ENCODE measurements at places on chromosomes 1 and 21.

DNA sequence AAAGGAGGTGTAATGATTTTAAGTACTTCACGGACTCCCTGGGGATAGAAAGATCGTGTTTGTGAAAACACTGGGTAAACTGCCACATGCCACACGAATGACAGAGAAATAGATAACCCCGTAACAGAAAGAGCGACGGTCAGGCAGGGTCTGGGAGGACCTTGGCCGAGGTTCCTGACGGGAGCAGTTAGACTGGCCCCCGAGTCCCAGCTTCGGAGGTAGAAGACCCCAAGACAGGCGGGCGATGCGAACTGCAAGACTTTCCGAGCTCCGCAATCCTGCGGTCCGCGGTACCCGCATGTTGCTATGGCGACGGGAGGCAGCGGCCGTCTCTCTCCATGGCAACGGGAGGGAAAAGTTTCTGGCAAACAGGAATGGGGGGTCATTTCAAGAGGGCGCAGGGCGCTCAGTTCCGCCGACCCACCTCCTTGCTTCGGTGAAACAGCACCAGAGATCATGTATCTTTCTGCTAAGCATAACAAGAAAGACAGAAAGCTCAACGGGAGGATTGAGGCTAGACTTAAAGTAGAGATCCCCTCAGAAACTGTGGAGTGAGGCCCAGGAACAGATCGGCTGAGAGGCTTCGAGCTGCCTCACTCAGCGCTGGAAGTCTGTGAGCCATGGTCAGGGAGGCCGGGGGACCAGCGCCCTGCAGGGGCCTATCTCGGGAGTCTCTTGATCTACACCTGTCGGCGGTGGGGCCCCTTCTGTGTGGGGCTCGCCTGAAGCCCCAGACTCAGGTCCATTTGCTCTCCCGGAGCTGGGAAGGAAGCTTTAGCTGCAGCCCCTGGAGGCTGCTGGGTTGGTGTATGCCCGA, 685 bp upstream of the SYT6 start:
- DNase-seq: no peak

DNA sequence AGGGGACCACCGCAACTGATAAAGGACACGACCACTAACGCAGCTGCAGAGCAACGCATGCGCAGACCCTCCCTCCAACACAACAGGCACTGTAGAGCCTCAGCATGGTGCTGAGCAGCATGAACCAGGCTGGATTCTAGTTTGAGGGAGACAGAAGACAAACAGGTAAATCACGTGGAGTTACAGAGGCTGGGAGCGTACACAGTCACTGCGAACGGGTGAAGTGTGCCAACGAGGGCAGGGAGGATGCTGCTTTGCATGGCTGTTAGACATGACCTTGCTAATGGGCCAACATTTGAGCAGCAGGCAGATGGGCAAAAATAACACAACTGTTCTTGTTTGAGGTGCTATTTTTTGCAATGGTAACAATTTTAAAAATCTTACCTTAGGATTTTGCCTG, 55.2 kb upstream of the NADK start:
- DNase-seq: no peak

DNA sequence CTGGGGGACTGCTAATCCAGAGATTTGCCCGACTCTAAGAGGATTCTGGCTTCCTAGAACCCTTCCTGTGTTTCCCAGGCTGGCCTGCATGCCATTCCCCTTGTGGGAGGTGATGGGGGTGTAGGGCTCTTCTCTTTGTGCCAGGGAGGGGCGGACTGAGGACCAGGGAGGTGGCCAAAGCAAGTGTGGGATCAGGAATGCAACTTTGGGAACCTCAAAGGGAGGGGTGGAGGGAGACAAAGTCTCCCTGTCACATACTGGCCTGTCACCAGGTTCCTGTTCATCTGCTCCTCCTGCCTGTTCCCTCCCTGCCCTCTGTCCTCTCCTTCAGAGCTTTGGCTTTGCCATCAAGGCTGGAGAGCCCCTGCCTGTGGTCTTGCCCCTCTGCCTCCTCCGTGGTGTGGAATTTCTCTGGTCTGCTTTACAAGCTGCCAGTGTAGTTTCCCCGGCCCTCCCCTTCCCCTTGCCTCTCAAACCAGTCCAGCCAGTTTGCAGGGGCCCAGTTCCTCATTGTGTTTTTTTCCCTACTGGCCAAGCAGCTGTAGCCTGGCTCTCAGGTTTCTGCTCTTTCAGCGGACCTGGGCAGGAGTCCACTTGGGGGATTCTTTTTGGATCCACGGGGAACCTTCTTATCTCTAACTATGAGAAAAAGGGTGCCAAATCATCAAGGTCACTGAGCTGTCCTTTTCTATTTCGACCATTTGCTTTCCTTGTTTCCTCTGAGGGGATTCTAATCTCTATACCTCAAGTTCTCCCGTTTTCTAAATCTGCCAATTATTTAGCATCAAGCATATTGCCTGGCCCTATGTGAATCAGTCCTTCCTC, 1.8 kb downstream of the CGN start:
- DNase-seq: peak; percentile 27

GRCh38 chr1:245859493-245860114, 647.5 kb downstream of the SMYD3 start:
- DNase-seq: no peak

GRCh38 chr1:221712776-221713431, 29.0 kb downstream of the DUSP10 start:
- peak; percentile 67 for DNase-seq

- no peak for DNase-seq
Measured at GRCh38 chr1:110341872-110342331, 2.7 kb downstream of the RBM15 start.

DNA sequence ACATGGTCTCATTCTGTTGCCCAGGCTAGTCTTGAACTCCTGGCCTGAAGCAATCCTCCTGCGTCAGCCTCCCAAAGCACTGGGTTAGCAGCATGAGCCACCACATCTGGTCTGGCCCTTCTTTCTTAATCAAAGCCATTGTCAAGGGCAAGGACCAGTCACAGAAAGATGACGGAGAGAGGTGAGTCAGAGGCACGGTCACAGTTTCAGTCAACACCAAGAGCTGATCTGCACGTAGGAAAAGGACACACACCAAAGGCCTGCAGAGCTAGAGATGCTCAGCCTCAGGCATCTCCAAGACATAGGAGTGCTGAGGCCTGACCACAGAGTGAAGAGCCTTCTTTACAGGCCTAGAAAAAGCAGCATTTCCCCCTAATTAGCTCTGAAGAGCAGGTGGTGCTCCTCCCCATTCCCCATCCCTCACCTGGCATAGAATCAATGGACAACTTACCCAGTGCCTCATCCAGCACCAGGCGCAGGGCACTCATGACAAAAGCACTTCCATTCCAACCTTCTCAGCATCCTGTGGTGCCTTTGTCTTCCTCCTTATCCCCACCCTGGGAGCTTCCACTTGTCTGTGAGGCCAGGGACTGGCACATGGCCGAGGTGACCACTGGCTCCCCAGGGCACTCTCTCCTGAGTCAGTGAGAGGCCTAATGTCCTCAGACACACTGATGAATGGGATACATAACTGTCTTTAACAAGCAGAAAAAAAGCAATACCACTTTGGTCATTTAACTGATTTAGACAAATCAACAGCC, 139.8 kb downstream of the AJAP1 start:
- no peak for DNase-seq

DNA sequence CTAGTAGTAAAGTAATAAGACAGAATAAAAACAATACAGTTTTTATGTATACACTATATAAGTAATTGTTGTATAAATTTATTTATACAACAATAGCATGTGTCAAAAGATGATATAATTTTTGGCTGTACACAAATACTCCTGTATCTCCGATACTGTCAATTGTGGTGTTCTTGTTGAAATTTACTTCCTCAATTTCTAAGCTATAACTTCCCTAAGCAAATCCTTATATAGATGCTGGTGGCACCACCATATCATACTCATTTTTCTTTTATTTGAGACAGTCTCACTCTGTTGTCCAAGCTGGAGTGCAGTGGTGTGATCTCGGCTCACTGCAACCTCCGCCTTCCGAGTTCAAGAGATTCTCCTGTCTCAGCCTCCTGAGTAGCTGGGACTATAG, 141.0 kb upstream of the HP1BP3 start:
- peak; percentile 82 for DNase-seq

GRCh38 chr1:93842750-93843500, 36.1 kb downstream of the DNTTIP2 start:
- no peak for DNase-seq

GRCh38 chr1:10712568-10713362, 83.7 kb downstream of the CASZ1 start:
- no peak for DNase-seq

DNA sequence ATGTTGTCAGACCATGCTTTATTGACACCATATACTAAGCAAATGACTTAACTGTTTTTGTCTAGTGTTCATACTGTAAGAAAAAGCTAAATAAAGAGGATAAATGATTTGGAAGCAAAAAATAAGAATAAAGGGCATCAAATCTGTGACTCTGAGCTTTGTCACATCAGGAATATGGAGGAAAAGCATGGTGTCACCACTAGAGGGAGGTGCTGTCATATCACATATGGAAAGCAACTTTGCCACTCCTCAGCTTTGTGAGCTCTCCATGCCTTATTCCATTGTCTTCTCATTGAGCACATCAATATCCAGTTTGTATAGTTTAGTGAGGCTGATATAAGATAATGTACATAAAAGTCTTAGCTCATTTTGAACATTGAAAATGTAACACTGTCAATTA, 20.8 kb upstream of the GBP1 start:
- DNase-seq: peak; percentile 83

DNA sequence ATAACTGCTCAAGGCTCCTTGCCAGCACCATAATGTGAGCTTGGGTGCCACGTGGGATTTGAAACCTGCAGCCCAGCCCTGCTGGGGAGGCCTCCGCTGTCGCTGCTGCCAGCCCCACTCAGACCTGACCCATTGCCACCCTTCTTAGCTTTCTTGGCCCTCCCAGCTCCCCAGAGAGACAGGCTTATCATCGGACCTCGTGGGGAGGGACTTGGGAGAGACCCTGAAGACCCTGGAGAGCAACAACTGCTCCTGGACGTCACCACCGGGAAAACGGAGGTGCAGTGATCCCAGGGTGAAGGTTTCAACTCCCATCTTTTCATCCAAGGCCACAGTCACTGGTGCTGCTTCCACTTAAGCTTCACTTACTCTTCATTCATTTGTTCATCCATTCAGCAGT, 596.1 kb downstream of the PTPRU start:
- no peak for DNase-seq

- DNase-seq: no peak
Measured at GRCh38 chr1:25196830-25197229, 35.5 kb downstream of the SYF2 start.

Measured in Kasumi-1 (cell line).